Activated CD4-positive, alpha-beta T cell treated with anti-CD3 and anti-CD28 coated beads for 36 hours (primary cell): ENCODE measurements at places on chromosomes 2 and 18.
A peak's percentile ranks its signal among the peaks of the same experiment; 100 is the strongest.

DNA sequence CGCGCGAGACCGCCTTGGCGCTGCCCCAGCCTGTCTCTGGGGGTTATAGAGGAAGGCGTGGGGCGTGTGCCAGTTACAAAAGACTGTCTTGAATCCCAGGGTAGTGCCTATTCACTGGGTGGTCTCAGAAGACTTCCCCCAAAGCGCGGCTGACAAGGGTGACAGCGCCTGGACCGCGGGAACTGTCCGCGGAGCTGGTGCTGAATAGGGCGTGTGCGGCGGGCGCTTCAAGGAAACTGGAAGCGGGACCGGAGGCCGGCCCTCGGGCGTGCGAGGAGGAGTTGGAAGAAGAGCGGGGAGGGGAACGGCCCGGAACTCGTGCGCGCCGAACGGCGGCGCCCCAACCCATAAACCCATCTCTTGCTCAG is 2.3 kb downstream of the EGR4 start:
- peak; percentile 77 for DNase-seq

- DNase-seq = no peak
These were observed 1103.9 kb upstream of the KLHL29 start for GRCh38 chr2:22281033-22281432.

GRCh38 chr18:70762812-70763211 is 474.0 kb downstream of the SOCS6 start:
- DNase-seq = no peak

GRCh38 chr2:203740871-203741281 is 34.4 kb downstream of the CD28 start:
- peak; percentile 52 for DNase-seq

GRCh38 chr2:73406996-73407395 is 21.4 kb downstream of the ALMS1 start:
- DNase-seq = no peak

GRCh38 chr18:50610349-50610748 is 50.5 kb downstream of the MAPK4 start:
- peak; percentile 18 for DNase-seq

DNA sequence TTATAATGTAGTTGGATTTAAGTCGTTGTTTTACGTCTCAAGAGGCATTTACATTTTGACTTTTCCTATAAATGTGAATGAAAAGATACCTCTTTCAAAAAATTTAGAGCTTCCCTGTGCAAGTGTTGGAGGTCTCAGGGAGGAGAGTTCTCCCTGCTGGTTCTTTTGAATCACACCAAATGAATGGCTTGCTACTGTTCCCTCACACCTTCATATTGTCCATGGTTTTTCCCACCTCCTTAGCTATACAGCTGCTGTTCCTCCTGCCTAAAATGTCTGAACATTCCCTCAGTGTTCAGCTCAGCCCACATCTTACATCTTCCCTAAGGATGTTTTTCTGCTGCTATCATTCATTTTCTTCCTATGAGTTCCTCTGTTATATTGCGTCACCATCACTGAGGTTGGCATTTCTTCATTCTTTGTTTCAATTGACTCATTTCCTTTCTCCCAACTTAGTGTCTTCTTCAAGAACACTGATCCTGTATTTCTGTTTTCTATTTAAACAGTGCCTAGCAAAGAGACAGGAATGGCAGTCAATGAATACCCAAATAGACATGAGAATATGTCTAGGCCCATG is 46.0 kb downstream of the COX7A2L start:
- no peak for DNase-seq

DNA sequence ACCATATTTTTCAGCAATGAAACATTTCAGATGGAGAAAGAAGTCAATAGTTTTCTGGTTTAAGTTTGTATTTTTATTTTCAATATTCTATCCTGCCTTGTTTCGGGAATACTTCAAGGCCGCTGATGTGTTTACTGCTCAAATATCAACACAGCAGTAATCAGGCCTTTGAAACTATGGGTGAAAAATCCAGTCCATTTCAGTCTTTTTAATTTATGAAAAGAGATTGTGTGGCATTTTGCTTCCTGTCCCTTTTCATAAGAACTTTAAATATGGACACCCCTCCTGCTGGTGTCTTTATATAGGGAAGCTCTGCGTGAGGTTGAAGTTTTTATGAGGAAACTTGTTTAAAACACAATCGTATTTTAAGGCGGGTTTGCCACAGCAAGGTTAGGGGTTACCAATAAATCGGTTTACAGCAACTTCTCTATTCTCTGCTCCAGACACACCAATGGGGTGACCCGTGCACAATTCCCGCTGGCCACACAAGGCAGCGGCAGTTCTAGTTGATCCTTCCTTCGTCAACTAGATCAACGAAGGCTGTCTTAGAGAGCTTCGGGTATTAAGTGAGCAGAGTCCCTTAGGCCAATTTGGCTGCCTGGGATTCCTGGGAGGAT is 1.2 kb upstream of the TANC1 start:
- no peak for DNase-seq

DNA sequence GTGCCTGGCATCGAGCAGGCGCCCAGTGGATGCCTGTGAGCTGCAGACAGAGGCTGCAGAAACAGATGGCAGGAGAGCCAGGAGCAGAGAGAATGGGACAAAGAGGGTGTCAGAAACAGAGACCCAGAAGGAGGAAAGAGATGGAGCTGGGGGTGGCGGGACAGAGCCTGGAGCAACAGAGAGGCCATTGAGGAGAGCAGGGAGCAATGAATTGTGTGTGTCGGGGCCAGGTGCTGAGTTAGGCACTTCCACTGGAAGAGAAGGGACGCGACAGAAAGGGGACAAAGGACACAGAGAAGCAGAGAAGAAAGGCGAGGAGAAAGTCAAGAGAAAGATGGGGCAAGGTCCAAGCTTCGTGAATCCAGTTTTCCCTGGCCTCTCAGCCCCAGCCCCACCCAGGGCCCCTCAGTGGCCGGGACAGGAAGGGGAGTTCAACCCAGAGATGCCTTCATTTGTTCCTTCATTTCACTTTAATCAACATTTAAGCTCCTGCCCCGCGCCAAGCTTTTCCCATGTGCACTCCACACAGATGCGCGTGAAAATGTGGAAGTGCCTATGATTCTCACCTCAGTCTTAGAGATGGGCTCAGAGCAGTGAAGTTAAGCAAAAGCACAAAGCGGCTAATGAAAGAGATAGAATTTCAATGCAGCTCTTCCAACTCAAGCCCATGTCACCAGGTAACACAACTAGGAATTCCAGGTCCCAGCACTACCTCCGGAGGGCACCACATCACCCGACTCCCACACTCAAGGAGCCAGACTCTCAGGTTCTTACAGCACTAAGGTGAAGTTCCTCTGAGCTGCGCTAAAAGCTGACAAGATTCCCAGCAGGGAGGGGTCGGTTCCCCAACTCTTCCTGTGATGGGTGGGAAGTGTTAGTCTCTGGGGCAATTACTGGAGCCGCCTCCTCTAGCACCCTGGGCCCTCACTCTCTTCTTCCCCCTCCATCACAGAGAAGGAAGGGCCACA is 55.1 kb downstream of the TNS1 start:
- no peak for DNase-seq

- DNase-seq = no peak
These were observed 241.7 kb upstream of the HDAC4 start for GRCh38 chr2:239642406-239643004.

DNA sequence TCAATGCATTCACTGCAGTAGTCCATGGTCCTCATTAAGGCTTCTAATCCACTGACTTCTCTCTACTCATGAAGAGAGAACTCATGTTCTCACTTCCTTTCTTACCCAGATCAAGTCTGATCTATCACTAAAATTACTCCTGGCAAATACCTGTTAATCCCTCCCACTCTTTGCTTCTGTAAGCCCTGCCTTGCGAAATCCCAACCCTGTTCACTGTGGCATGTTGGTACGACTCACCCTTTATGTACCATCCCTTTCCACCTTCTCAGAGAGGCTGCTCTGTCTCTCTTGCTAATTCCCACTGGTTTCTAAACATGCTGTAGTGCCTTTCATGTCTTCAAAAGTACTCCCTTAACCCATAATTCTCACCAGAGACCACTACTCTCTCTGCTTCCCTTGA is 272.2 kb upstream of the ACVR2A start:
- DNase-seq = no peak

GRCh38 chr2:149246186-149246585 is 84.2 kb upstream of the LYPD6 start:
- DNase-seq = no peak

GRCh38 chr2:55943466-55943865 is 19.9 kb upstream of the EFEMP1 start:
- no peak for DNase-seq

- DNase-seq = no peak
These were observed 358.2 kb upstream of the UBE2E3 start for GRCh38 chr2:180621941-180622918.

- no peak for DNase-seq
These were observed 90.4 kb downstream of the SCN3A start for GRCh38 chr2:165113414-165113813.

DNA sequence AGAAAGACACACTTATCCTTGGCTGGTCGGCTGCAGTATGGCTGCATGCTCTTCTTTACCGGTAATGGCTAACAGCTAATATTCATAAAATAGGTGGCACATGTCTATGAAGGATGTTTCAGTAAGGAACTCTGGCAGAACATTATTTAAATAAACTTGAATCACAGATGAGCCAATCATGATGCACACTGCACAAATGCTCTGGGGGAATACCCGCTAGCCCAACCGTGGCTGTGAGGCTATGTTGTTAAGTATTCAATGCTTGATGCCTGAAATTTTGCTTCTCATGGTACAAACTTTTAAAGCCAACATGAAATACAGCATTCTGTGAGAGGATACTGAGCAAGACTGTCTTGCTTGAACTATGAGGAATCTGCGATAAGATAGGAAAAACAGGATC is 505.8 kb downstream of the ZEB2 start:
- DNase-seq = peak; percentile 10

GRCh38 chr18:48680339-48681250 is 141.8 kb downstream of the CTIF start:
- DNase-seq = no peak

- no peak for DNase-seq
These were observed 273.1 kb downstream of the PLCL1 start for GRCh38 chr2:198077477-198077876.

GRCh38 chr18:26865557-26865956 is at the start of gene AQP4:
Gene AQP4 (minus strand): TSS chr18:26865707. CDS start chr18:26865689, 18 bp downstream.
- no peak for DNase-seq

- no peak for DNase-seq
These were observed 422.6 kb upstream of the LYPD1 start for GRCh38 chr2:133092571-133092970.

DNA sequence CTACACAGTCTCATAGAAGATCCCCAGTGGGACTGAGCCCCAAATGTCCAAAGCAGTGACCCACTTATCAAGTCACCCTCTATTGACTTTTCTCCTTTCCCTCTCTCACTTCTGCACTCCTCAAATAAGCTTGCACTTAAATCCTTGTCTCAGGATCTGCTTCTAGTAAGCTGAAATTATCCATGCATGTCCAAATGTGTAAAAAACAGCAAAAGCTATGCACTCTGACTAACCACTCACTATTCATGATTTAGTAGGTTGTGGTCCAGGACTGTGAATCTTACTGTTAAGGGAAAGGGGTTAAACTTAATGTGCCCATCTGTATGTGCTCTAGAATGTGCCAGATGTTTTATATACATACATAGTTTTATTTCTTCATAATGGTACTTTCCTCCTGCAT is 115.4 kb downstream of the SCG2 start:
- DNase-seq = no peak

- no peak for DNase-seq
These were observed 332.7 kb downstream of the LRRTM1 start for GRCh38 chr2:79971807-79972206.

DNA sequence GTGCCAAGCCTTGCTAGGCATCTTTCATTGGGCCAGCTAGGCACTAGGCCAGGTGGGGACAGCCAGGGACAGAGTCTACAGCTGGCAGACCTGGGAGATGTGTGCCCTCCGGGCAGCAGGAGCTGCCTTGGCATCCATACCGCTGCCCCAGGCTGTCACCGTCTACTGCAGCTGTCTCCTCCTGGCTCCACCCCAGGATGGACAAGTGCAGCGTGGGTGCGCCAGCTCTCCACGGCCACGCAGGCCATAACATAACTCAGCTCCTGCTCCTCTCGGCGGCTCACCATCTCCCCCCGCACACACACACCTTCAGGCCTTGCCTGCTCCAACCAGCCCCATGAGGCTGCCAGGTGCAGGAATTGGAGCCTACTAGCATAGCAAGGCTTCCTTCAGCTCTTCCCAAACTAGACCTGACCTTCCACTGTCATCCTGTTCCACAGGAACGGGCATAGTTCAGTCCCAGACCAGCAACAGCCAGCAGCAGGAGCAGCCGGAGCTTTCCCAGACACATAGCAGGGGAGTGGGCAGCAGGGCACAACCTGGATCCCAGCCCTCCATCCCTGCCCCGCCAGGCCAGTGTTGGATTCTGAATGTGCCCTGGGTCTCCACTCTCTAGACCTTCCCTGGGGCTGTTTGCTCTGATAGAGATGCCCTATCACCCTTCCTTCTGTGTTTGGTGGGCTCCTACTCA is 2.5 kb upstream of the ADRA2B start:
- peak; percentile 4 for DNase-seq

GRCh38 chr18:22337833-22338232 is 79.9 kb downstream of the CTAGE1 start:
- no peak for DNase-seq

DNA sequence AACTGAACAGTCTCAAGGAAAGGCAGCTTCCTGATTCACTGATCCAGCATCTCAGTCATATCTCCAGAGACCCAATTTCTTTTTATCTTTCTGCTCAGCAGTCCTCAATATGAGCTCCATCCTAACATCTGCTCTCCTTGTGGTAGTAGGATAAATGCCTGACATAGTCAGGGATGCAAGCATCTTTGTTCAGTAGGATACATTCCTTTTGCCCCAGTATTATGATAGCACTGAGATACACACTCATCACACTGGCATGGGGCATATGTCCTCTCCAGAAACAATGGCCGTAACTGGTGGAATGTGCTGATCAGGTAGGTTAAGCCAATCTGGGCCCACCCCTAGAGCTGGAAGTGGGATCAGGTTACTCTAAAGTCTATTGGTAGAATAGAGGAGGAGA is 207.2 kb downstream of the ETAA1 start:
- DNase-seq = no peak

- no peak for DNase-seq
These were observed 965.2 kb upstream of the FANCL start for GRCh38 chr2:59206361-59206760.

DNA sequence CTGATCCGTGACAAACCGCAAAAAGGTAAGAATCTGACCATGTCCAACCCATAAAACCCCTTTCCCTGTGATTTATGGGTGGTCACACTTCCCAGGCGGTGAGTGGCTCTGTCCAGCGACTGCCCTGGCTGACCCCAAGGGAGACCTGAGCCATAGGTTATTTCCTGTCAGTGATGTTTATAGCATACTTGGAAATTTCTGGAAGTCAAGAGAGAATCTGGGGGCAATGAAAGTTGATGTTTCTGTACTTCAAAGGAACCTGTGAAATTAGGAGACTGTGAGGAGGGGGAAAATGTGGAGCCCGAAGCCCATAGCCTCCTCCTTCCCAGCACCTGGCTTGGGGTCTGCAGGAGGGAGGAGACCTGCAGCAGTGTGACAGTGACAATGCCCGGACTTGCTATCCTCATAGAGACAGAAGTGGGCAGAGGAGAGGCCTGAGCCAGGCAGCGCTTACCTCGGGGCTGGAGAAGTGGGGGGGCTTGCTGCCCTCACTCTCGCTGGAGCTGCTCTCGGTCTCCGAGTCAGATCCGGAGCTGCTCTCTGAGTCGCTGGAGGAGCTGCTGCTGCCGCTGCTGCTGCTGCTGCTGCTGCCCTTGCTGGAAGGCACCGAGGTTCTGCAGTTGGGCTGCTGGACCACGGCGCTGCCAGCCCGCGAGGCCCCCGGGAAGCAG is 111.3 kb upstream of the REV1 start:
- DNase-seq = no peak

GRCh38 chr2:222878877-222879603 is 18.2 kb downstream of the ACSL3 start:
- no peak for DNase-seq
